AML-193 (cell line): ENCODE measurements at places on chromosomes 11 and 22.

DNA sequence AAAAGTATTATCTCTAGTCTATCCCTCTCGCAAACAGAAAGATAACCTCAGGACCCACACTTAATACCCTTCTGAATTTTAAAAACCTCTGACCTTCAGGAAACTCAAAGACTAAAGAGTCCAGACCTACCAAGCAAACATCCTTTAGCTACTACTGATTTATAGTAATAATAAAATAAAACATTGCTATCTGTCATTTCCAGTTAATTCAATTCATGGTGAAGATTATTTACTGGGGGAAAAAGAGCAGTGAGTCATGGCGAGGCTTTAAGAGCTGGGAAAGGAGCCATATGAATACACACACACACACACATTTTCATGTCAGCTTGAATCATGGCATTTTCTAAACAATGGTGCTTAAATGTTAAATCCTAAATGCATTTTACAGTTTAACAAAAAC lies 87.1 kb downstream of the FAM76B start:
- DNase-seq, result no peak

- DNase-seq, result no peak
These were observed 37.9 kb downstream of the MUC2 start for GRCh38 chr11:1112351-1113191.

GRCh38 chr11:126874276-126874675 lies 126.3 kb downstream of the KIRREL3 start:
- no peak for DNase-seq

GRCh38 chr22:20531404-20532201 lies 24.2 kb downstream of the MED15 start:
- no peak for DNase-seq

GRCh38 chr11:88779577-88779976 lies 286.2 kb downstream of the GRM5 start:
- no peak for DNase-seq

GRCh38 chr11:47257177-47257516 lies 649 bp upstream of the NR1H3 start:
- no peak for DNase-seq

GRCh38 chr11:69791276-69792180 lies 16.4 kb upstream of the FGF4 start:
- no peak for DNase-seq

GRCh38 chr11:118202599-118203422 lies 22.0 kb downstream of the JAML start:
- no peak for DNase-seq
